ENCODE measurements at places on chromosomes 5 and 9.

GRCh38 chr5:158832096-158832685 is 267.5 kb downstream of the EBF1 start:
- DNase-seq: no peak

DNA sequence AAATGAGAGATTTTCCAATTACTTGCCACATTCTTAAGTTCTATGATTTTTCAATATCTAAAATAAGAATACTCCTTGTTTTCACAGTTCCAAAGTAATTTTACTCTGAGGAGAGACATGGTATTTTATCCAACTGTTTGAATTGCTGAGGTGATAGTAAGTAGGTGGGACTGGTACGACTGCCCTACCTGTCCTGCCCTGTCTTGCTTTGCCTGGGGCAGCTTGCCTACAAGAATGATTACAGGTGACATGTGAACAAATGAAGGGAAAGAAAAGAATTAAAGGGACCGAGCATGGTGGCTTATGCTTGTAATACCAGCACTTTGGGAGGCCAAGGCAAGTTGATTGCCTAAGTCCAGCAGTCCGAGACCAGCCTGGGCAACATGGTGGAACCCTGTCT is 41.6 kb upstream of the HMGCS1 start:
- no peak for DNase-seq

DNA sequence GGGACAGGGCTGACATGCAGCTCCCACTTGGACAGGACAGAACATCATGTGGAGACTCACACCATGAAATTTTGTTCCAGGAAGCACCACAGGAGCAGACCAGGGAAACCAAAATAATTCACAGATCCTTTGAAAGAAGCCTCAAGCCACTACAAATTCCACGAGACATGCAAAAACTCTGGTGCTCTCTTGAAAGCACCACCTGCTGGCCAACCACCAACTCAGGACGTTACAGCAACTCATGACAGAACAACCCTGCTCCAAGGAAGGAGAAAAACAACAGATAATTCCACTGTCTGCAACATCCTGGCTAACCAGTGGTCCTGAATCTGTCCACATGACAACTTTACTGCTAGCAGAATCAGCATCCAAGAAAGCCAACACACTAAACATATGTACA is 516.0 kb downstream of the SPATA31D1 start:
- no peak for DNase-seq

- no peak for DNase-seq
These were observed 291.9 kb downstream of the NFIB start for GRCh38 chr9:14021871-14022525.

DNA sequence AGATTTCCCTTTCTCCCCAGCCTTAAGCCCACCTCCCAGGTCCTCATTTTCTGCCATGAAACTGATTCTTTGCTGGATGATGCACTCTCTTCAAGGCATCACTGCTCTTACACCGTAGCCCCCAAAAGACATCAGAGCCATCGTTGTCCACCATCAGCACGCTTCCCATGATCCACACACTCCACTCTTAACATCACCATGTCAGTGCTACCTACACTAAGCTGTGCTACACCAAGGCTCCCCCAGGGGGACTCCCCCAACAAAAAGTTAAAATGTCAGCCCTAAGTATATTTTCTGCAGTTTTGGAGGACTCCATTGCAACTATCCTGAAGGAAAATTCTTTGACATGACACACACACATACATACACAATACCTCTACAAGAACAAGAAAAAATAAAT is 34.1 kb upstream of the KIF2A start:
- no peak for DNase-seq

- no peak for DNase-seq
These were observed 22.3 kb downstream of the LPCAT1 start for GRCh38 chr5:1501372-1502045.

GRCh38 chr5:69011910-69012309 is 81.9 kb upstream of the SLC30A5 start:
- no peak for DNase-seq

GRCh38 chr5:179796877-179797608 is 3.3 kb downstream of the LTC4S start:
- DNase-seq: no peak

DNA sequence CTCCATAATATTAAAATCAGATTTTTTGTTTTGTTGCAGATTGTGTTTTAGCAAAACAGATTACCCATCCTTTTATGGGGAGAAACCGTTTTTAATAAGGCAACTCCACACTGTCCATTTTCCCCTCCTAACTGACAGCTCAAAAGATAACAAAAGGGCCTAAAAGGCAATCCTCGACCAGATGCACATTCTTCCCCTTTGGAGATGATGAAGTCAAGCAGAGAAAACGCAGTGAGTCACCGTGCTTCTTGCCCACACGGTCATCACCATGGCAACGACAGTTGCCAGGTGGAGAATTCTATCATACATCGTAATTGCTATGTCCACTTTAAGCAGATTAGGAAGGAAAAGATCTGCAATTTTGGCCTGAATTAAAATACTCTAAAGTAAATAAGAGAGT is 96.4 kb downstream of the DIRAS2 start:
- peak; percentile 93 for DNase-seq

DNA sequence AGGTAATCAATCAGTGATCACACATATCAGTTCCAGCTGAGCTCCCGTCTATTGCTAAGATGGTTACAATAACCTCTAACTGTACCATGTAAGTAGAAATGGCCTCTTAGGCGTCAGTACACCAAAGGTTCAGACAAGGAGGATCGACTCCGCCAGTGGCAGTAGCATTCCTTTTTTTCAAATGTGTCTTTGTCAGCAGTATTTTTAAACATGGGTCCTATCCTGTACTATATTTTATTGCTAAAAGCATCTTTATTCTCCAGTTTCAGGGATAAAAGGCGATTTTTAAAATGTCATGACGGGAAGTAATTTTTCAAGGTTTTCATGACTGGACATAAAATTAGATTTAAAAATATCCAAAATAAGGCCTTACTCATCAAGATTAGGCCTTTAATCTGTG is 64.8 kb upstream of the TBCA start:
- DNase-seq: no peak

GRCh38 chr9:134230942-134231325 is 66.6 kb upstream of the RNU6ATAC start:
- DNase-seq: no peak

GRCh38 chr5:66538126-66538525 is 58.1 kb upstream of the MAST4 start:
- no peak for DNase-seq

GRCh38 chr9:80755586-80755985 is 933.8 kb downstream of the TLE1 start:
- no peak for DNase-seq

GRCh38 chr5:163815240-163815791 is 309.9 kb downstream of the MAT2B start:
- no peak for DNase-seq

DNA sequence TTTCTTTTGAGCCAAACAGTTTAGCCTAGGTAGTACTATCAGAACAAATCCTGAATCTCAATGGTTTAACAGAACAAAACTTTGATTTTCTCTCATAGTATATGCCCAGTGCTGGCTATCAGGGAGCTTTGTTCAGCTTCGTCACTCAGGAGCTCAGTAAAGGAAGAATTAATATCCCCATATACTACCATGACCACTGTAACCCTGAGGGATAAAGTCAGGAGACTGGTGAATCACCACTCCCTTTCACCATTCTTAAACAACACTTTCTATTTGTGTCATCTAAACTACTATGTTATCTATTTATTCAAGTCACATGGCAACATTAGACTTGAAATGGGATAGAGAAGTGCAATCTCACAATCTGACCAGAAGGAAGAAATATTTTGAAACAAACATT is 522.6 kb upstream of the COX7C start:
- DNase-seq: no peak

DNA sequence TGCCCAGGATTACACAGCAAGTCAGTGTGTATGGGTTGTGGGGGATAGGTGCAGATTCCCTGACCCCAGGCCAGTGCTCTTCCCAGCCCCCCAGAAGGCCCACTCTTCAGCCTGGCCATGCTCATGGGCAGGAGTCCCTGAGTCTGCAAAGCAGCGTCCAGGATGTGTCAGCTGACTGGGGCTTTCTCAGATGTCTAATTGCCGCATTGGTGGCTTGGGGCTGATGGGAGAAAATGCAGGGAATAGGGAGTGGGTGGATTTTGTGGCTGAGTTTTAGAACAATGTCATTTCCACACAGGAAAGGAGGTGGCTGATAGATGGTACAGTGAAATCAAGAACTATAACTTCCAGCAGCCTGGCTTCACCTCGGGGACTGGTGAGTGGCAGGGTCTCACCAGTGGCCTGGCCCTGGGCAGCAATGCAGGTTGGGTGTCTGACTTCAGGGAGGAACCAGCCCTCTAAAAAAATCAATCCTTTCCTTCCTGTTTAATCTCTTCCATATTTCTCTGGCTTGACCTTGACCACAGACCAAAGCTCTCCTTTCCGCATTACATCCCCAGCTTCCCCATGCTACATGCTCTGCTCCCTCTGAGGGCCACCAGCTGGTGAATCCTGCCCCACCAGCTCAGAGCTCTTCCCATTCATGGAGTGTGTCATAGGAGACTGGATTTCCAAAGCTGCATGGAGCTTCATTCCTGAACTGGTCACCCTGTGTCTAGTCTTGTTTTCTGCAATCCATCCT is 14.2 kb downstream of the GLIPR2 start:
- no peak for DNase-seq

- no peak for DNase-seq
These were observed 51.0 kb upstream of the LIFR start for GRCh38 chr5:38607396-38607795.

DNA sequence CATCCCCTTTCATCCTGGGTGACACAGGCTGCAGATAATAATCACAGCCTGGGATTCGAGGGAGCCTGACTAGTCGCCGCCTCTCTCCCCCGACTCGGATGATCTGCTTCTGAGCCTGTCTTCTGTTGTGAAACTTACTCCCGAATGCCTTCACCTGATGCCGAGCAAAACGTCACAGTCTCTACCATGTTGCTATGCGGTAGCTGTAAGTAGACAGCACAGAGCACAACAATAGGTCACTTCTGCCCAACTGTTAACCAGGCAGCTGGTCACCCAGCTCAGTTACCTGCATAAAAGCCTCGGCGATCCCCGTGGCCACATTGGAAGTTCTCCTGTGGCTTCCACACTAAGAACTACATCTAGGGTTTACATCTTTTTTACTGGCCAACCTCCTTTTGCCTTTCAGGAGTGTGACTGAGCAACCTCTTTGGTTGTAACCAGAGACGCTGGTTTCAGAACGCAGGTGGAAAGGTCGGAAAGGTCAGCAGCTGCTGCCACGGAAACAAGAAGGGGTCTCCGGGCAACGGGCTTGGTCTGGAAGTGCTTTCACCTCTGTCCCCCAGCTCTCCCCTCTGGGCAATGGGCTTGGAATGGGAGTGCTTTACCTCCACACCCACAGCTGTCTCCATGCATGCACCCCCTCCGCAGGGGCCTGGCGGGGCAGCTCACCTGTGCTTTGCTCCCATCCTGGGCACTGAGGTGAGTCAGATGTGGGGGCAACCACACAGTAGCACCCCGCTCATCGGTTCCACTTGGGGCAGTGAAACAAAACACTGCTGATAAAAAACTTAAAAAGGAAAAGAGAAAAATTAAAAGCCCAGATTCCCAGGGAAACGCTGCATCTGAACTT is 7.6 kb upstream of the PPP1R26 start:
- peak; percentile 91 for DNase-seq

DNA sequence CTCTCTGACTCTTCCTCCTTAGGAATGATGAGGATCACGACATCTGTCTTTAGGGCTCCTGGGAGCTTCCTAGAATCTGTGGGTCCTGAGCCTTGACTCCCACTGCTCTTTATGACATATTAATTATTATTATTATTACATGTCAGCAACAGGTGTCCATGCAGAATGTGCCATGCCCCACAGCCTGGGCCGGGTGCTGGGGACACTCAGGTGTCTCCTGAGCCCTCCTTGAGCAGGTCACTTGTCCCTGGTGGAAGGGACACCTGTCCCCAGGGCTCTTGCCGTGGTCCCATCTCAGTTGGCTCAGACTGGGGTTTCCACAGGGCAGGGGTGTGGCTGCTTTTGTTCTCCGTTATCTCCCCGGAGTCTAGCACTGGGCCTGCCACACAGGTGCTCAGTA is 34.2 kb downstream of the PTGES start:
- no peak for DNase-seq

DNA sequence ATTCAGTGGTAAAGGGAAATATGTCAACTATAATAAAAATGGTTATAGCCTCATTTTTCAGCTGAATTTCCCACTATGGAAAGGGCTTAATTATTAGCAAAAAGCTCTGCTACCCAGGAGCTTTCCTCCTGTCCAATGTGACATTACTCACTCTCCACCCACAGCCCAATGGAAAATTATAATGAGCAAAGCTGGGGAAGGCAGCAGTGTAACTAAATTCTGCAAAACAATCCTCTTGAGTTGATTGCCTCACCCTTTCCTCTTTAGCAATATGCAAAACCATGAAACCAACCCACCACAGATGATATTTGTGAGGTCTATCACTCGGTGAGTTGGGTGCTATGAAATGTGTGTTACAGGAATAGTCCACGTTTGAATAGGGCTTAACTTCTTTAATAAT is 14.0 kb upstream of the PLPPR1 start:
- DNase-seq: no peak

DNA sequence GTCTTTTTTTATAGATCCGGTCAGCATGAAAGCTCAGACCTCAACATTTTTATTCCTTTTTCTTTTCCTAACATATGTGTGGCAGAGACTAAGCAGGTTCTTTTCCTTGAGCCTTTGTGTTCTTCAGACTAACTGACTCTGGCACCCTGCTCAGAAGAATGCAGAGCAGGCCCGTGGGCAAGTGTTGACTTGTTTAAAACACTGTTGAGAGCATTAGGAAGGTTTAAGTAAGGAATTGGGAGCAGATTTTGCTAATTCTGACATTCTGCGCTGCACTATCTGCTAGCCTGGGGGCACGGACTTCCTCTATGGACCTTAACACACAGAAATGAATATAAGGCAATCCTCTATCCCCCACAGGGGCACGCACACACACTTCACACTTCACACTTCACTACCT is 182.5 kb upstream of the PIK3R1 start:
- peak; percentile 44 for DNase-seq

DNA sequence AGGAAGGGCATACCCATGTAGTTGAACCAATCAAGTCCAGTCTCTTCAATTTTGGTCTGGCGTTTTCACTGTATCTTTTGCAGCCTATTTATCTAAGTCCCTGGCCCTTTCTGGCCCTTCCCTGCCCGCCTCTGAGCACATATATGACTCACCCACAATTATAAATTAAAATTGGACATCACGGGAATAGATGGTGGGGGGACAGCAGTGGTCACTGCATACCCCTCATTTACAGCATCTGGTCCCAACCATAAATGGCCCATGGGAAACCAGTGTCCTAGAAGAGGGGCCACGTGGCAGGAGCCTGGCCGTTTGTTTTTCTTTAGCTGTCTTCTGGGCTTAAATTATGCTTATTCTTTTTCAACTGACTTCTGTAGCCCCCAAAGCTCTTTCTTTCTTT is 69.2 kb downstream of the PDZD2 start:
- DNase-seq: no peak

GRCh38 chr5:31098811-31099210 is 94.7 kb upstream of the CDH6 start:
- no peak for DNase-seq

GRCh38 chr5:168076561-168076991 is 214.9 kb upstream of the WWC1 start:
- peak; percentile 73 for DNase-seq
